Activated B cell treated with CpG ODN at 0.5 μM for 24 hours (primary cell): ENCODE measurements at places on chromosomes 7 and 10.

DNA sequence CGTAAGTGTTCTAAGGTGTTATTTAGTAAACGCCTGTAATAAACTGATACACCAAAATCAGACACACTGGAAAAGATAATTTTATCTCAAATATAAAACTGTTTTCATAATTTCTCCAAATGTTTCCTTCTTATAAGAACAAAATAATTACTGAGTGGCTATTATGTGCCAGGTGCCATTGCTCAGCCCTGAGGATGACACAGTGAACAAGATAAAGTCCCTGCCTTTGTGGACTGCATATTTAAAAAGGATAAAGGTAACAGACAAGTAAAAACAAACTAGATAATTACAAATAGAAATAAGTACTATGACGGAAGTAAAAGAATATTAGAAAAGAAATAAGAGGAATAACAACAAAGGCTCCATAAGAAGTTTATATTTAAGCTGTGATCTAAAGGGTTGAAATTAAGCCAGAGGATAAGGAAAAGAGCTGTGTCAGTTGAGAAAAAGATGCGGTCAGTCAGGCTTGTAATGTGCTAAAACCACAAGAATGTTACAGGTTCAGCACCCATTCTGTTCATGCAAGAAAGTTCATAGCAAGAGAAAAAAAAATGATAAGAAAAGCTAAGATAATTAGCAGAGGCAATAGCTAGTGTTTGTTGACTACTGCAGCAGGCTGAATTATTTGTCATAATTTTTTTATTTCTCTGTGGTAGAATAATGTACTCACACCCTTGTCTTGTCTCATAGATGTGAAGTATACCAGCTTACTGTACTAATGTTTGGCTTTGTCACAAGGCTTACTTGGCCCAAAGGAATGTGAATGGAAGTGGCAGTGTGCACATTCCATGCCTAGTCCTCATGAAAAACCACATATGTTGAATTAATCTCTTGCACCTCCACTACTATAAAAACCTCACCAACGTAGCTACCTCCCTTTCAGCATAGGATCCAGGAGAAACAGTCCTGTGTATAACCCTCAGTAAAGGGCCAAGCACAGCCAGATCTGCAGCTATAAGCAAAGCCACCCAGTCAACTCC lies 75.1 kb downstream of the CRPPA start:
- DNase-seq = no peak

GRCh38 chr7:136234040-136234439 lies 256.9 kb upstream of the MTPN start:
- no peak for DNase-seq

DNA sequence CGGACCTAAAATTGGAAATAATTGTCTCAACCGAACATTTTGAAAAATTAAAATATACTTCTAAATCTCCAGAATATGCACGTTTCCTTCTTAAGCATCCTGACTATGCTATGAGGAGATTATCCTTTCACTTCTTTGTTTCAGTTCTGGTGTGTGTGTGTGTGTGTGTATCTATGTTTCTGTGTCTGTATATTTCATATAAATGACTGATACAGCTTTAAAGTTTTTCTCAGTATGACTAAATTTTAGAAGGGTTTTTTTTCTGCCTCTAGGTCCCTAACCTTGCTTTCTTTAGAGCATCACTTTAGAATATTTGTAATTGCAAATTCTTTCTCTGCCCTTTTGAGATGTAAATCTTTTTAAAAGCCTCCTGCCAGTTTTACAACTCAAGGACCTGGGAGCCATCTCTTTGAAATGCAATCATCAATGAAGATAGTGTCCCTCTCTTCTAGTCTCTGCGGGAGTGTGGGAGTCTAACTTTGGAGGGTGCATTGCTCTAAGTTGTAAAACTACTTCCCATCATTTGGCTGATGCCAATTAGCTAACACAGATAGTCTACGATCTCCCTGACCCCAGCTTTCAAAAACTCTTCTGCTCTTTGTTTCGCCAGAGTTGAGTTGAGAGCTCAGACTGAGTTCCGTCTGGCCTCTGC lies 782.0 kb upstream of the ZWINT start:
- DNase-seq = no peak

DNA sequence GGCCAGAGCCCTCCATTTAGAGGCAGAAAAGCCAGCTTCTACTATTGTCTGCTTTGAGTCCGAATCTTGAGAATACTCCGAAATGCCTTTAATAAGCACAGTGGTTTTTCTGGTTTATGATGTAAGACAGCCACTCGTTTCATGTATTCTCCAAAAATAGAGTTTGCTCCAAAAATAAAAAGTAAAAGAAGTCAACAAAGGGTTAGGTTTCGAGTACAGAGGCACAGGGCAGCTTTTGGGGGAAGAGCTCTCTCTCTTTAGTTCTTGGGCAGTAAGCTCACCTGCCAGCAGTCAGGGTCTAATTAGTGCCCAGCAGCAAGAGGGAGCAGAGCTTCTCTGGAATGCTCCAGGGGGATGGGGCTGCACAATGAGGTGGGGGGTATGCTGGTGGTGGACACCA lies 20.2 kb downstream of the CREB3L2 start:
- no peak for DNase-seq

- DNase-seq = no peak
Measured at GRCh38 chr7:104175361-104175984, 32.3 kb downstream of the ORC5 start.

- DNase-seq = no peak
Measured at GRCh38 chr10:22219308-22219707, 1.5 kb upstream of the EBLN1 start.

DNA sequence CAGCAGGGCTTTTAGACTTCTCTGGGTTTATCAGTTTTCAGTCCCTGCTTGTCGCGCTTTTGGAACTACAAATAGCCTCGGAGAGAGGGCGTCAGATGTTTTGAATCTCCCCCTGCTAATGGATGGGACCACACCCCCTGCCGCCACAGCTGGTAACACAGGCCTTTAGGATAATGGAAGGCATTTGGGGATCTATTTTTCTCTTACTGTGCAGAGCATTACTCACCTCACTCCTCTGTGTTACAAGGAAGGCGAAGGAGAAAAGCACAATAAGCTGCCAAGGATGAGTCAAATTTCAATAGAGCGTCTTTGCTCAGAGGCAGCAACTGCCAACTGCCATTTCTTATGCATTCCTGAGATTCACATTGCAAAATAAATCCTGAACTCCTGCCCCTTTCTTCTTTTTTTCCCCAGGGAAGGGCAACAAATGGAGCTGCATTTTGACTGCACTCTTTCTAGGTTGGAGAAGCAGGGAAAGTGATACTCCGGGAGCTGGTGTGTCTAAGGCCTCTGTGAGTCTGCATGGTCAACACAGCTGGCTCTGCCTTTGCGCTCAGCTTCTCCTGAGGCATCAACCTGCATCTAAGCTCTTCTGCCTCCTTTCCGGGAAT lies 31.5 kb upstream of the SMNDC1 start:
- no peak for DNase-seq

GRCh38 chr7:74502216-74502891 lies 48.6 kb downstream of the GTF2IRD1 start:
- DNase-seq = no peak

GRCh38 chr7:36137258-36137657 lies 15.8 kb upstream of the EEPD1 start:
- no peak for DNase-seq

GRCh38 chr10:33136271-33136670 lies 178.2 kb upstream of the ITGB1 start:
- DNase-seq = no peak

GRCh38 chr7:138478499-138478908 lies 18.4 kb downstream of the TRIM24 start:
- no peak for DNase-seq

DNA sequence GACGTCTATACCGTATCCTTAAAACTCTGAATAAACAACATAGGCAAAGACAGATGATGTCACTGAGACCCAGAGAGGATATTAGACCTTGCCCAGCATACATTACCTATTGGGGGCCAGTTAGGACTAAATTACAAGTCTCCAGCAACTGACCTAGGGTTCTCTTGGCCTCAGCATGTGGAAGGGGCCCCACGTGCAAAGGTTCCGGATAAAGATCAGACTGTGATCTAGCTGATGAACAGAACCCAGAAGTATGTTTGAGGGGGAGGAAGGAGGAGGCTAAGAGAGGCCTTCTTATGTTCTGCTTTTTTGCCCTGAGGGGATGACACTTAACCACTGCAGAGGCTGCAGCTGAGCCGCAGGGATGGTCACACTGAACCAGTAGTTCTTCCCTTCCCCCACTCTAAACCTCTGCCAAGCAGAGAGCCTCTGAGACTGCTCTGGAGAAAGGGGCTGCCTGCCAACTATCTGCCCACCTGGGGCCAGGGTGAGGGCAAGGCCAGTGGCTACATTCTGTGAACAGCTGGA lies 24.0 kb upstream of the KMT2C start:
- DNase-seq = no peak

GRCh38 chr10:124647421-124648130 lies 96.6 kb downstream of the FAM53B start:
- no peak for DNase-seq

DNA sequence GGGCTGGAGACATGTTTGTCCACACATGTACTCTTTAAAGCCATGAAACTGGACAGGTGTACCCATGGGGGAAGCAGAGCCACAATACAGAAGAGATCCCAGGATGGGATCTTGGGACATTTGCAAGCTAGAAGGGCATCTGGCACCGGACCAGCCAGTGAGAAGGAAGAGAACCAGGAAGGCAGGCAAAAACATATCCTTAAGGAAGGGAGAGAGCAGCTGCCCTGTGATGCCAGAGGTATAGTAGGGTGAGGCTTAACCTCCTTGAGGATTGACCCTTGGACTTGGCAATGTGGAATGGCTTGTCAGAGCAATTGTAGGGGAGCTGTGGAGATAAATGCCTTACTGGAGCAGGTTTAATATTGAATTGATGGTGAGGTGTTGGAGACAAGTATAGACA lies 17.9 kb upstream of the SUV39H2 start:
- no peak for DNase-seq

DNA sequence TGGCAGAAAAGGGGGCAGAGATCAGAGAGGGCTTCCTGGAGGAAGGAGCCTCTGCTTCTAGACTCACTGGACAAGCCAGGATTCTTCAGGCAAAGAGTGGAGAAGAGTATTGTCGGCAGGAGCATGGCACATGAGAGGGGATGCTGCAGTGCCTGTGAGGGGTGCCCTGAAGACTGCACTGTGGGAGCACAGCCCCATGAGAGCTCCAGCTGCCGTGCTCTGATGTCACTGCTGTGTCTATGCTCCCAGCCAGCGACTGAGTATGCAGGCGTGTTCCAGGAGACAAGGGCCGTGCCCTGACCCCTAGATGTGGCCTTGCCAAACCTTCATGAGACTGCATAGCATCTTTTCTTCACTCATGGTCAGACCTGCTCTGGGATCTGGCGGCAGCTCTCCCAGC lies 339.1 kb downstream of the RPS24 start:
- no peak for DNase-seq

- DNase-seq = no peak
Measured at GRCh38 chr10:59433720-59434428, 71.5 kb upstream of the FAM13C start.

- no peak for DNase-seq
Measured at GRCh38 chr10:1034758-1035157, 9.1 kb upstream of the IDI2 start.

DNA sequence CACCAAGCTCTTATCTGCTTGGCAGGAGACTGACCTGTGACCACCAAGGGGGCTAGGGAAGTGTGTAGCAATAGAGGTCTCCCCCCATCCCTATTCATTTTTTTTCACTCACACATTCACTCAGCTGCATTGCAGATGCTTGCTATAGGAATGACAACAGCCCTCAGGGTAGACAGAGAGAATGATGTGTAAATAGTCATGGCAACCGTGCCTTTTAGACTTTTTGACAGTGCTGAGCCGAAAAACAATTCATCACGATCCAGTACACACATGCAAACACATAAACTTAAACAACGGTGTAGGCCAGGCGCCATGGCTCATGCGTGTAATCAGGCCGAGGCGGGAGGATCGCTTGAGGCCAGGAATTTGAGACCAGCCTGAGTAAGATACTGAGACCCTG lies 7.6 kb upstream of the ELN start:
- no peak for DNase-seq

DNA sequence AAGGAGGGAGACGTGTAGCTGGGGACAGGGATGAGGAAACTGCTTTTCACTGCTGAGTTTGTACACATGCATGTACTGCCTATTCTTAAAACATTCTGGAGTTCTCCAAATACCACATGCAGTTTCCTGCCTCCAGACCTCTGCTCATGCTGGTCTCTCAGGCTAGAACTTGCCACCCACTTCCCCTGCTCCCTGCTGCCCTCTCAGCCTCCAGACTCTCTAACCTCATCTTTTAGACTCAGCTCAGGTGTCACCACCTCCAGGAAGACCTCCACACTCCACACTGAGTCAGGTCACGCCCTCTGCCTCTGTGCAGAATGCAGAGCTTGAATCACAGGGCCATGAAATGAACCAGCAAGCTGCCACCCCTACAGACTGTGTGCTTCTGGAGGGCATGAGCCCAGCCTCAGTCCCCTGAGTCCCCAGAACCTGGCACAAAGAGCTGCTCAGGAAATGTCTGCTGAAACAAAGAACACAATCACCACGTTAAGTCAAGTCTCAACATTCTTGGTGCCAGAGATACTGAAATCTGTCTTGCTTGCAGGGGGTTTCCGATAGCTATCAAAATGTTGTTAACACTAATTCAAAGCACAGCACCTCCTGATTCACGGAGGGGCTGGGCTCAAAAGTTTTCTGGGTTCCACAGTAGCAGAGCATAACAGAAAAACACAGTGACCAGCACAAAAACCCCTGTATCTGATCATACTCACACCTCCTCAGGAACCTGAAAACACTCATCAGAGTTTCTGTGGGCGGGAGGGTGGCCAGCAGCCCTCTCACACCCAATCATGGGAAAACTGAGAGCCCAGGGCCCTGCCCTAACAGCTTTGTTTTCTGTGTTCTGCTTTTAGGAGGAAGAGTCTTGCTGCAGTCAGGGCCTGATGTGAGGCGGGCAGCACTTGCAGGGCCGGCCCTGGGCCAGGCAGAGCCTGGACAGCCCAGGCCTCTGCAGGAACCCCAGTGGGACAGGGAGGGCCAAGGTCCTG lies 21.1 kb downstream of the FAM53B start:
- DNase-seq = peak; percentile 44

GRCh38 chr10:132335189-132336063 lies 3.4 kb downstream of the LRRC27 start:
- DNase-seq = no peak

DNA sequence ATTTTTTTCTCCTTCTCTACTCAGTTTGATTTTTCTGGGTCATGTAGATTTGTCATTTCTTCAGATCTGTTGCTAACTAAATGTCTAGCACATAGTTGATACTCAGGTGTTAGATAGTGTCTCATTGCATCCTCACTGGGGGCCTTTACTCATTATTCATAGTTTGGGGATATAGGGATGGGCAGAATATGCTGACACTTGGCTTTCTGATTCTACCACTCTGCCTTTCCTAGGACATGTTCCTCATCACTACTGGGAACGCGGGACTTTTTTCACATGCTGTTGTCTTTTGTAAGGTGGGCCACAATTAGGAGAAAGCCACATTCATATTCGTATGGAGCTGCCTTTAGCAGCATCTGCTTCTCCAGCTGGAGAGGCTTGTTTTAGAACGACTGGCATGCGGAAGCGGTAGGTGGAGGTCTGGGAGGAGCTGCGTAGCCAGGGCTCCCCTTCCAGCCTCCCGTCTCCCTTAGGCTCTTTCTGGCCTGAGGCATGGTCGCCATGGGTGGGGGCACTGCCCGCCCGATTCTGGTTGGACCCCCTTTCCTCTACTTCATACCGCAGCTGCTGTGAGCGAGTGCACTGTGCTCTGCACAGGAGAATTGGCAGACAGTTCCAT lies 78.8 kb downstream of the SND1 start:
- no peak for DNase-seq

- DNase-seq = no peak
Measured at GRCh38 chr7:84040355-84040754, 154.2 kb downstream of the SEMA3A start.
